ENCODE measurements at places on chromosomes 5 and 9. TPM values are rescaled to one million over a fixed set of nuclear protein-coding genes. Genes with fewer than 3 reads are reported as not detected.
A peak's percentile ranks its signal among the peaks of the same experiment; 100 is the strongest.

The POLR1E gene
- total RNA-seq = 26.4 TPM

DNA sequence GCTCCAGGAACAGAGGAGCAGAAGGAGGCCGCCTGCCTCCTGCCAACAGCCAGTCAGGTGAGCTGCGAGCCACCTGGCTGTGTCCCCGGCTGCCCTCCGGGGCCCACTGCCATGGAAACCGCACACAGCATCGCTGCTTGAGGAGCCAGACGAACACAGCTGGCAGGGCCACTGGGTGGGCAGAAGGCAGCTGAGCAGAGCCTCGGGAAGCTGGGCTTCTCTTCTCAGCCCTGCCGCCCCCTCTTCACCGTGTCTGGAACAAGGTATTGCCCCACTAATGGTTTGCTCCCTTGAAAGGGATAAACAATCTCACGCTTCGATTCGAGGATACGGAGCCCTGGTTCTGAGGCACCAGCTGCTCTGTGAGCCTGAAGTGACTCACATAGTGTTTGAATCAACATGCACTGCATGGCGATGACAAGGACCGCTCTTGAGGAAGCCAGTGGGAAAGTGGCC is 63.7 kb upstream of the RUFY1 start:
- peak; percentile 17 for DNase-seq

GRCh38 chr9:133584559-133585476 is 24.4 kb downstream of the FAM163B start:
- no peak for DNase-seq

The SLC25A2 gene
- total RNA-seq = 0.39 TPM

The C5orf52 gene
- total RNA-seq = not detected

- no peak for DNase-seq
These were observed 113.7 kb upstream of the LMX1B start for GRCh38 chr9:126499911-126500599.

- no peak for DNase-seq
These were observed 45.9 kb upstream of the RPL26L1 start for GRCh38 chr5:172913117-172913850.

The PCDHGA1 gene
- 1.4 TPM for total RNA-seq

DNA sequence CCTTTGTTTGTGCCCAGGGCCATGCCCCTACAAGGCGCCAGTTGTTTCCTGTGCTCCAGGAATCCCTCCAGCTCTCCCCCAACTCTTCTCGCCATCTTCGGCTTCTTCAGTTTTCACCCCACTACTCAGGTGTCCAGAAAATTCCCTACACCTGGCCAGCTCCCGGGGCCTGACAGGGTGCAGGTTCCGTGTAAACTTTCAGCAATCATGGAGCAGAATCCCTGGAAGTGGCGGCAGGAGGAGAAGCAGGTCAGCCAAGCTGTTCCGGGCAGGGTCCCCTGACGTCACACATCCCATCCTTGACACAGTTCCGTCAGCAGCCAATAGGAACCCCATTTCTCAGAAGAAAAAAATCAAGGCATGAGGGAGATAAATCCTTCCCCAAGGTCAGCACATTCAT is 12.2 kb upstream of the ADGRD2 start:
- no peak for DNase-seq

The CEL gene
- 1.2 TPM for total RNA-seq

The FOXD1 gene
- total RNA-seq = 5.8 TPM

The GABRG2 gene
- total RNA-seq = 11.2 TPM

The CFAP90 gene
- total RNA-seq = 3.6 TPM

GRCh38 chr9:123353984-123354591 is 1.9 kb upstream of the CRB2 start:
- no peak for DNase-seq

- no peak for DNase-seq
These were observed 169.4 kb downstream of the NNT start for GRCh38 chr5:43772458-43772763.

The GZMA gene
- 0.20 TPM for total RNA-seq

All from spinal cord (tissue), 10 donors.